Spinal cord (tissue), 10 donors: ENCODE measurements at places on chromosomes 3 and 15.

- DNase-seq = no peak
Observed at GRCh38 chr3:44098656-44099415, 142.8 kb upstream of the TOPAZ1 start.

DNA sequence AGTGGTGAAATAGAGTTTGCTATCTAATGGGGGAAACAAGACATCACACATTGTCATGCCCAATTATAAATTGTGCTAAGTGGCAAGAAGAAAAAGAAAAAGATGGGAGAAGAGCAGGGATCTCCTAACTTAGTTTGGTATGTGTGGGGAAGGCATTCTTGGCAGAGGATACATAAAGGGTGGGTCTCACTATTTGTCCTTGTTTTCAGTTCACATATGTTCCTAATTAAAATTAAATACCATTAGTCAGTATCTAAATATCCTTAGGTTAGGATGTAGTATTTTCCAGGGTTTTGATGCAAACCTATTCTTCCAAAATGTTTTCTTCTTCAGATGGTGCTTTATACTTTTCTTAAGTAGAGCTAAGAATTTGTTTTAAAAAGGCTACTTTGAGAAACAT is 173.7 kb downstream of the B3GALNT1 start:
- no peak for DNase-seq

- DNase-seq = no peak
Observed at GRCh38 chr3:146496726-146497125, 27.4 kb upstream of the PLSCR2 start.

DNA sequence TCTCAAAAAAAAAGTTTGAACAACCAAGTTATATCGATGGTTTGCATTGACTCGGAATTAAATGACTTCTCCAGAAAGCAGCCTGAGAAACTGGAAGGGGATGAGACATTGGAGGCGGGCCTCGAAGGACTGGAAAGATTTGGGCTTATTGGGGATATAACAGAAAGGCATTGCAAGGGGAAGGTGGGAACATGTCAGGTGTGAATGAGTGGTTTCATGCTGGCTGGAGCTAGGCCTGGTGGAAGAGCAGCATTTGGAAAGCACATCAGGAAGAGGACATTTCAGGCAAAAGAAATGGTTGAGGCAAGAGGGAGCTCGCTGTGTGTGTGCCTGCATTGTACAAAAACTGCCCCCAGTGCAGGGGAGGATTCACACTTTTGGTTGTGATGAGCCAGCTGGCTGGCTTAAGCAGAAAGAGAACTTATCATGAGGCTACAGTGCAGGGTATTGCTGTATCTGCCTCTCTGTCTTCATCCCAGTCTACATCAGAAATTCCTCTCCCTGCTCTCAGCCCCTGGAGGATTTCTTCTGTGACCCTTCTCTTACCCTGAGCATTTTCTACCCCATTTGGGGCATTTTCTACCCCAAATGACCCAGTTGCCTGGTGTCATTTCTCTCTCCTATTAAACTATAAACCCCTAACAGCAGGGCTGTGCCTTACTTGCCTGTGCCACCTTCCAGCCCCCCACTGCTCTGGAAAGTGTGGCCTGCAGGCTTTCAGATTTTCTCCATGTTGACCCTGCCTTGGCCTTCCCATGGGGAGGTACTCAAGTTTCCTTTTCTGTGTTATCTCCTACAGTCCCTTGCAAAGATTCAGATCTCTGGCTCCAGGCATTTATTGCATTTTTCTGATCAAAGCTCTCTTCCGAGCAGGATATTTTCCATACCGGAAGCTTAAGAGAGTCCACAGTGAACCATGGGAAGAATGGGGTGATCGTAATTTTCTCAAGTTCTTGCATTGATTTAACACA is 64.4 kb upstream of the FLNB start:
- DNase-seq = no peak

GRCh38 chr15:44882499-44882968 is 74.0 kb upstream of the TERB2 start:
- no peak for DNase-seq

DNA sequence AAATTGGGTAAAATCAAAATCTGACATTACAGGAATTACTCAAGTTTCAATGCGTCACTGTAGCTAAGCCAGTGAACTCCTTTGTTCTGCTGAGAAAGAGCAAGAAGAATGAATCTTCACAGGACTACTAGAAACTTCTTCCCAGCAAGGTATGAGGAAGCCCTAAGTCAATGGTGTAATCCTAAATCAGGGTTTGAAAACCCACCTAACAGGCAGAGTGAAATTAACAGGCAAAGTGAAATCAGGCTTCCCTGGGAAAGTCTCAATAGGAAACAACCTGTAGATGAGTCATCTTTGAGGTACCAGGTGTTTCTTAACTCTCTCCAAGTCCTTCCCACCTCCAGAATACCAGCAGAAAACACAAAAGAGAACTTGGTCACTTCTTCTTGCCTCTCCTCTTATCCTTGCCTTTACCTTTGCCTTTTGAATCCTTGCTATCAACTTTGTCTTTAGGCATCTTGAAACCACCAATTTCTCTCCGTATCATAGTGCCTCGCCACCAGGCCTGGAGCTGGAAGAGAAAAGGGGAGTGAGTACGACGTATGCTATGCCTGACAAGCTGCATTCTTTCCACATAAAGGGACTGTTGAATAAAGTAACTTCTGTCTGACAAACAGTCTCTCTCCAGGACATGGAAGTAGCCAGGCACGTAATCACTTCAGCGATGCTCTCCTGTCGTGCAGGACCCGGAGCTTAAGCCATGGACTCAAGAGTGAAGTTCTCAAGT is 60.6 kb upstream of the RPL35A start:
- DNase-seq = no peak

- DNase-seq = no peak
Observed at GRCh38 chr3:43418601-43419272, 132.4 kb downstream of the SNRK start.

DNA sequence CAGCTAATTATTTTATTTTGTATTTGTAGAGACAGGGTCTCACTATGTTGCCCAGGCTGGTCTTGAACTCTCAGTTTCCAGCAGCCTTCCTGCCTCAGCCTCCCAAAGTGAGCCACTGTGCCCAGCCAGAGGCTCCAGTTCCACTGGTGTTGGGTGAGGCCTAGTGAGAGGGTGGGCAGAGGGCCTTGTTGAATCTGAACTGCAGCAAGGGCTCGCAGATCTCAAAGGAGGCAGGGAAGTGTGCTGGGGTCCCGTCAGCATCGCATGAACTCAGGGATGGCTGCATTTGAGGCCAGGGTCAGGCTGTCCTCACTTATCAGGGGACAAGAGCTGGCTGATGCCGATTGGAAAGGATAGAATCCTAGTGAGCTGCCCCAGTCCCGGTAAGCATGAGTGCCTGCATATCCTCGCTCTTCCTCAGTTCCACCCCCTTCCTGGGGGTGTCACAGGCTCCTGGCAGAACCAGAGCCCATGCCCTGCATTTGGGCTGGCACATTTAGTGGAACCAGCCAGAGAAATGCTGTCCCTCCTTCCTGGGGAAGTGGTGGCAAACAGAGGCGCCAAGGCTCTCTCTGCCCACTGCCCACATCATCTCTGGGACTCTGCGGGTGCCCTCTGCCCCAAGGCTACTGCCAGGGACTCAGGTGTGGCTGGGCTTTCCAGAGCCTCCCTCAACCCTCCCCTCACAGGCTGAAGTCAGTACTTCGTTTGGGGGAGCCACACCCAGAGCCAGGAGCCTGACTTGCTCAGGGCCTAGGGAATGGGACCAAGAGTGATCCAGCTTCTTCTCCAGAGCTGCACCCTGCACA is 24.1 kb downstream of the ALS2CL start:
- no peak for DNase-seq

- no peak for DNase-seq
Observed at GRCh38 chr3:108036984-108037741, 53.7 kb downstream of the CD47 start.

GRCh38 chr3:177764377-177764912 is 567.2 kb upstream of the TBL1XR1 start:
- no peak for DNase-seq

DNA sequence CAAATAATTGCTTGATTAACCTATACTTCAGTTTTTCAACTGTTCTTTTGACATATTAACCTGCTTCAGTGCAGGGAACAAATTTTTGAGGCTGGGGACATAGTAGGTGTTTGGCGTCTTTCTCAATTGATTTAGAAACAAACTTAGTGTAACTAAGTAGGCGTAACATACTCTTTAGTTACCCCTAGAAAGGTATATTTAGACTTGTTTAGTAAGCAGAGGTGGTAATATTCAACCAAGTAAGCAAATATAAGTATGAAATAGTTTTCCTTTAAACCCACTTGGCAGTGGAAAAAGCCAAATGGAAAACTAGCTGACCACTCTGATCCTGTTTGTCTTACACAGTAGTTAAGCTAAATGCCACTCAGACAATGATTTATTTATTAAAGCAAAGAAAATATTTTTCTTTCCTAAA is 113.2 kb downstream of the MBNL1 start:
- DNase-seq = no peak

GRCh38 chr3:14412831-14413380 is 10.5 kb downstream of the SLC6A6 start:
- DNase-seq = peak; percentile 71

DNA sequence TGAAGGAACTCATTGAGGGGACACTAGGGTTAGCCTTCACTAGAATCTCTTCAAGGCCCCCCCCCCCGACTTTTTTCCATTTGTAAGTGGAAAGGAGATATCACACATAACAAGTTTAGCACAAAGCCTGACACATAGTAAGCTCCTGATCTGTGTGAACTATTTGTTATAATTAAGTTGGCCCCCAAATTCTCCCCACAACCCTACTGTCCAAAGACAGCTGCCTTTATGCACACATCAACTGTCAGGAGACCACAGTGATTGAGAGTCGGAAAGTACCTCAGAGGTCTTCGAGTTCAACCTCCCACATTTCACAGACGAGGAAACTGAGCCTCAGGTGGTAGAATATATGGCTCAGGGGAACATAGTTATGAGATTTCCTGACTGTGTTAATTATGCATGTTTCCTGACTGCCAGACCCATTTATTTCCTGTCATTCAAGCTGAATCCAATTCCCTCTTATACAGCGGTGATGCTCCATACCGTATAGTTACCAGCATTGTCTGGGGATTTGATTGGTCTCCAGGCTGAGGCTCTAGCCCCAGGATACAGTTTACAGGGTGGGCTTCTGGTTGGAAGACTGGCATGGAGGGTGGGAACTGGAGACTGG is 227.4 kb upstream of the CMC1 start:
- DNase-seq = no peak

DNA sequence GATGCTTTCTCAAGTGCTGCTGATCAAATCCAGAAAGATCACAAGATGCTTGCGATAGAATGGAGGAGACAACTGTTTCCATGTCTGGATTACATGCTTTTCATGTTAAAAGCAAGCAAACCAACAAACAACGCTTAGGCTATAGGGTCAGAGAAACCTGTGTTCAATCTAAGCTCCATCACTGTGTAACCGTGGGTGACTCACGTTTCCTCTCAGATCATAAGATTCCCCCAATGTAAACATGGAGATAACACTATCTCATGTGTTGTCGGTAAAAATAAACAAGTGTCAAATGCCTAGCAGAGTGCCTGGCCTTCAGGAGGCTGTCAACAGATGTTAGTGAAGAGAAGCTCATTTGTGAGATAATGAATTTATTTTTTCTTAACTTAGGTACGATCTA is 907.8 kb downstream of the NTRK3 start:
- no peak for DNase-seq

DNA sequence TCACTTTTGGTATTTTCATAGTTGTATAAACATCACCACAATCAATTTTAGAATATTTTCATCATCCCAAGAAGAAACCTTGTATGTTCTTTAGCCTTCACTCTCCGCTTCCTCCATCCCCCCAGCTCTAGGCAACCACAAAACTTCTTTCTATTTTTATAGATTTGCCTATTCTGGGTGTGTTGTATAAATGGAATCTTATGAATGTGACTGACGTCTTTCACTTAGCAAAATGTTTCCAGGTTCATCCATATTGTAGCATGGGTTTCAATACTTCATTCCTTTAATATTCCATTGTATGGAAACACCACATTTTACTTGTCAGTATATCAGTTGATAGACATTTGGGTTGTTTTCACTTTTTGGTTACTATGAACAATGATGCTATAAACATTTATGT is 335.8 kb upstream of the GOLIM4 start:
- DNase-seq = no peak
